ENCODE measurements at places on chromosomes 1 and 21.

DNA sequence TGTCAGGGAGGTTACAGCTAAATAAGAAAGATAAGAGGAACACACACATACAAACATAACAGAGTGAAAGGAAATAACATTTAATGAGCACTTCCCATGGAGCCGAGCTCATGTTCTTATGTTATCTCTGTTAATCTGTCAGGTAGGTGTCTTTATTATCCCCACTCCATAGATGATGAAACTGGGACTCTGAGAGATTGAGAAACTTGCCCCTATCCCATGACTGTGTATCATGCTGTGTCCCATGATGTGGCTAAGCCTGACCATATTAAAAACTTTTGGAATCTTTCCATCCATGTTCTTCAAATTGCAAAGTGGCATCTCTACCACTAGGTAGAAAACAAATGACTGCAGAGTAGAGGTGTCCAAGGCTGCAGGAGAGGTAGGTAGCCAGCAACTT is 285.2 kb upstream of the SGIP1 start:
- DNase-seq, result no peak

GRCh38 chr1:206699626-206700025 is 14.9 kb downstream of the MAPKAPK2 start:
- no peak for DNase-seq

DNA sequence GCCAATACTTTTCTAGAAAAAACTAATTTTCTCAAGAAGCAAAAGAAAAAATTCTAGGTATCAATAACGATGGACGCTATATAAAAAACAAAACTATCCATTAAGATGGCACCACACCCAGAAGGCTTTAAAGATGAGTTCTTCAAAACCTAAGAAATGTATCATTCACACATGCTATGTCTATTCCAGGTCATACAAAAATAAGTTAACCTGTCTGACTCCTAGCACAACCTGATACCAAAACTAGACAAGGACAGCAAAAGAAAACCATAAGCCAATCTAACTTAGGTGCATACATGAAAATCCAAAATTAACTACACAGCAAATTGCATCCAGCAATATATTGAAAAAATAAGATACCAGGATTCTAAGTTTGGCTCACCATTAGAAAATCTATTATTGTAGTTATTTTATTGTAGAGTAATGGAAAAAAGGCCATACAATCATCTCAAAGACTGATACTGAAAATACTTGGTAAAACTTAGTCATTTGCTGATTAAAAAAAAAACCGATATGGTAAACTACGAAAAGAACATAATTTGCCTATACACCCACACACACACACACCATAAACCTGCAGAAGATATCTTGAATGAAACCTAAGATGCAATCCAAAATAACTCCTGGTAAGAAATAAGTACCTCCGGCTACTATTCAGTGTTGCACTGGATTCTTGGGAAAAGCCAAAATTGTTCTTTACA is 55.0 kb downstream of the TRAF5 start:
- DNase-seq, result no peak

DNA sequence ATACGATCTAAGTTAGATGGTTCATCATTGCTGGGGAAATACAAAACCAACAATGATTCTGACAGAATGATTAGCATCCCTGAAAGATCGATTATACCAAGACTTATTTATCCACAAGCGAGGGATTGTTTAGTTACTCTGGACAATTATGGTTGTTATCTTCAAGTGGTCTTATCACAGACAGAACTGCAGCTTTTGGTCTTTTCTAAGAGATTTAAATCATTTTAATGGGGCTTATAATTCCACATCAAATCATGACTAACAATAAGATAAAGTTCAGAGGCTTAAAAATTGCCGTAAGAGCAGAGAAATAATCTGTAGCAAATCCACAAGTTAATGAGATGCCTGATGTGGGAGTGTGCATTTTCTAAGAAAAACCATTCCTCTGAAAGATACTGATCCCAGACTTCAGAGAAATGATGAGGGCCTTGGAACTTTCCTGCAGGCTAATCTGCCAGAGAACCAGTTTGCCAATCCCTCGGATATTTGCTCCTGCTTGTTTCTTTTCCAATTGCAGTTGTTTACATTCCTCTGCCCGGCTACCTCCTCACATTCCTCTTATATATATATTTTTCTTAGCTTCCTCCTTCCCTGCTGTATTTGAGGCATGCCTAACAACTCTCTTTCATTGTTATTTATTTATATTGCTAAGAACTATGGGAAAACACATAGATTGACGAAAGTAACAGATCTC is 134.8 kb downstream of the BACH1 start:
- no peak for DNase-seq

DNA sequence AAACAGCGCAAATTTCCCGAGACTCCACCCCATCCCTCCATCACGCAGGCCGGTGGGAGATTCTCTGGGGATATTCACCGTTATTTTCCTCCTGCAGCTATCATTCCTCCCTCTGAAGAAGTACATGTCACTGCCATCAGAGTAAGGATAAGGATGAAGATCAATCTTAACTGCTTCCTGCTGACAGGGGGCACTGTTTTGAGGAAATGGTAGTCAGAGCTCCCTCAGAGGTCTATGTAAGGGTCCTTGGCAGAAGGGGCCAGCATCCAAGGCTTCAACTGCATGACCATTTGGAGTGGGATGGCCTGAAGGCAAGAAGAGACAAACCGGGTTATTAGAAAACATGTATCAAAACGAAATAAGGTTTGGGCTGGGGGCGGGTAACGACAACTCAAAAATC is 111.5 kb downstream of the KCNK1 start:
- no peak for DNase-seq

DNA sequence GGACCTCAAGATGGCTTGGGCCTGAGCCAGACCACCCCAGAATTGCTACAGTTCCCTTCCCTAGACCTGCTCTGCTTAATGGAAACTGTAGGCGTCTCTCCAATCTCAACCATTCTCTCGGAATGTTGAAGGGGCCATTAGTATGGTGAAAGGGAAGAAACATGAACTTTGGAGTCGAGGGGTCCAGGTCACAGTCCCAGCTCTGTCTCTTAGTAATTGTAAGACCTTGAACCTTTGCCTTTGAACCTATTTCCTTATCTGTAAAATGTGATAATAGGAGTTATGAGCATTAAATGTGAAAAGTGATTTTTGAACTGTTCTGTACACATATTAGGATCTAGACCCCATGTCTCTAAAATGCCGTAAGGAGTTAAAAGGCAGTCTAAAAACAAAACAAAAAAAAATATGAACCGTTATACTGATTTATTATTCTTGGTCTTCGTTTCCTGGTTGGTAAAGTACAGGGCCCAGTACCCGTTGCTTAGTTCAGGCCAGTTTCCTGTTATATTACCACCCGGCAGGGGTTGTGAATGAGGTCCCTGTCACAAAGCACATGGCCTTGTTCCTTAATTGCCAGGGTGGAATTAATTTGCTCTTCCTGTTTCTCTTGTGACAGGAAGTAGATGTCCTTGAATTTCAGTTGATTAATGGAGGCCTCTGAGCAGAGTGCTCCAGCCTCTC is 42.3 kb downstream of the TCEANC2 start:
- DNase-seq, result no peak

DNA sequence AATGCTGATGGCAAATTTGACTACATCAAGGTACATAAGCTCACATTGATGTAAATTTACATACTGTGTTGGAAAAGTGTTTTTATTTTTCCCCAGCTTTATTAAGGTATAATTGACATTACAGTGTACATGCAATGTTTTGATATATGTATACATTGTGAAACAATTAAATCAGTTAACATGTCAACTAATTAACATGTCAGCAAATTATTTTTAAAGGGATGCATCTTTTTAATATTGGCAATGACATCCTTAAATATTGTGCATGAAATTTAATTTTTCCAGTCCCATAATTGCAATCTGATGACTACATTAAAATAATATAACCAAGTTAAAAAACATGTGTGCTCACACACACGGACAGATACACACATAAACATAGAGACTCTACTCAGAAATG is 9.4 kb downstream of the EFCAB7 start:
- no peak for DNase-seq

GRCh38 chr1:151165281-151165737 is 393 bp downstream of the LYSMD1 start:
- DNase-seq, result no peak

DNA sequence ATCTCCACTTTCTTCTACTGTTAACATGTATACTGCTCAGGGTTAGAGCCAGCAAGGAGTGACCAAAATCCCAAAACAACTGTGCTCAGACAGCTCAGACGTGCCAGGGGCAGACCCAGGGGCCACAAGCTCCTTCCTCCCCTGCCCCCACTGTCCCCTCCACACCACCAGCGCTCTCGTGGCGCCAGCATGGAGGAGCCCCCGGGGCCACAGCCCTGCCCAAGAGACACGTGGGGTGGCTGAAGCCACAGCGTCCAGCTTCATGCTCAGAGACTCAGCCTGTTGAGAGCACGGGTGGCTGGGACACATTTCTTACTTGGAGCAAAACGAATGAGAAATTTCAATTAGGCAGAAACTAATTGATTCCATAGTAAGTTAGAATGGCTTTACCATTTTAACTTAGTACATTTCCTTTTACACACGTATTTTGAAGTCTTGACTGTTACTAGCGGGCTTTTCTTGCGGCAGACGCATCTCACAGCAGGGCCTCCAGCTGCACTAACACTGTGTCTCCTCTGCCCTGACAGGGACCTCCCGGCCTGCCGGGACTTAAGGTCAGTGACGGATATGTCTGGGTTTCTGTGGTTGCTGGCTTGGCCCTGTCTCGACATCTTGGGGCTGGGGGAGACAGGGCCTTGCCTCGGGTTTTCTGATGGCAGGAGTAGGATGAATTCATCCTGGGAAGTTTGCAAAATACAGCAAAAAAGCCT is 54.2 kb downstream of the SLC19A1 start:
- DNase-seq, result no peak

DNA sequence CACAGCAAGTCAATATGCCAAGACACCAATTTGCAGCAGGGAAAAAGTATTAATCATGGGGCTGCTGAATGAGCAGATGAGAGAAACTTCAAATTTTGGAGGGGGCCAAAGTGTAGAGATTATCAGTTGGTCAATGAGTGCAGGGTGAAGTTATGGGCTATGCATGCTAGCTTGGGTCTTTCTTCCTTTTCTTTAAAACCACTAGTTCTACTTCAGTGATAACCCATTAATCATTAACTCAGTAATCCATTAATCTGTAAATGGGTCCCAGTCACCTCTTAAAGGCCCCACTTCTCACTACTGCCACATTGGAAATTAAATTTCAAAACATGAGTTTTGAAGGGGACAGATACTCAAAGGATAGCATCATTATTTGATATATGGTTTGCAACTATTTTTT is 688.6 kb upstream of the ADGRL4 start:
- no peak for DNase-seq

DNA sequence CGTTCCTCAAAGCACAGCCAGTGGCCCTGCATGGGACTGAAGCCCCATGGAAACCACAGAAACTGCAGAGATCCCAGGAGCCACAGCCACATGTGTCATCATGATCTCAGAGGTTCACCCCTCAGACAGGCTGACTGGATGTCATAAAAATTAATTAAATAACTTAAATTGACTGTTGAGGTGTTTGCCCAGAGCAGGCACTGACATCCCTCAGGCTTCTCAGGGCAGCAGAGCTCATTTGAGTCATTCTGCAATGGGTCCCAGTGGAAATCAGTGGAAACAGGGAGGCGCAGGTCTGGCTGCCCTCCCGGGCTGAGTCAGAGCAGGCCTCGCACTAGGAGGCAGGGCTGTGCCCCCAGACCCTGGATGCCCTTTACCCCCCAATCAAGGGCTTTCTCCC is 135.1 kb downstream of the CDC7 start:
- no peak for DNase-seq

DNA sequence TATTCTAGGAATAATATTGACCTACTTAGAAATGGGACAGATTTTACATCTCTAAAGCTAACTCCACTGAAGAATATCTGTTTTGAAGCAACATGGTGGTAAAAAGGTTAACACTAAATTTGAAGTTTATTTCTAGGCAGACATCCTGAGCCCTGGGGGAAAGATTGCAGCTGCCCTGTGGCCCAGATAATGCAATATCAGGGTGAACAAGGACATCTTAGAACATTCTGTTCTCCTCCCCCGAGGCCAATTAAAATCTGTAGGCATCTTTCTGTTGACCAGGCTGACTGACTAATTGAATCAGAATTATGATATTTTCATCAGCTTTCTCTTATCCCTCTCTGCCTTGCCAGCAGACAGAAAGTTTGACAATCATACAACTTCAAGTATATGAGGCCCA is 149.8 kb upstream of the DUSP10 start:
- DNase-seq, result no peak

DNA sequence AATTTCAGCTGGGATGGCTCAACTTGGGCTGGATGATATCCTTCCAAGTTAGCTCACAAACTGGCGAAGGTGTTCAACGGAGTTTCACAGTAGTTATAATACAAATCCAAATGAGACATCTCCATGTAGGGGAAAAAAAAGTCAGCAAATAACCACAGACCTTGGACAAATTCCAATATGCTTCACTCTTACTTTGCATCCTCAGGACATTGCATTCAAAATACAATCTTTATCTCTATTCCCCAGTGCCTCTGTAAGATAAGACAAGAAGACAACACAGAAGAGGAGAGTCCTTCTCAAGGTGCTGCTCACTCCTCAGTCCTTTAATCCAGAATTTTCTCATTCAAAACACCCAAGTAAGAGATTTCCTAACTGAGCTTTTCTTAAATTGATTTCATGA is 1797.7 kb downstream of the MRPL39 start:
- DNase-seq, result no peak

DNA sequence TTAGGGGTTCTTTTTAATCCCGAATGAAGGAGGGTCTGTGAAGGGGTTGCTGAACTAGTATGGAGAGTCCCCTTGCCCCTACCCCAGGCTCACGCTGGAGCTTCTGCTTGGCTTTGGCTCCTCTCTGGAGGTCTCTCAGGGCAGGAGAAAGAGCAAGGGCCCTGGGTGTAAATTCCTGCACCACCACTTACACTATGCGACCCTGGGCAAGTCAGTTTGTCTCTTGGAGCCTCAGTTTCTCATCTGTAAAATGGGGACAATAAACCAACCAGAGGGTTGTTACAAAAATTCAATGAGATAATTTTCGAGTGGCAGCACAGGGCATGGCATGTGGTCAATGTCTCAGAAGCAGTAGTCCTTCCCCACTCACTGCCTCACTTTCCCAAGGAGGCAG is 11.4 kb downstream of the FOXO6 start:
- no peak for DNase-seq

- no peak for DNase-seq
These were observed 20.0 kb upstream of the DISP1 start for GRCh38 chr1:222794656-222795474.

DNA sequence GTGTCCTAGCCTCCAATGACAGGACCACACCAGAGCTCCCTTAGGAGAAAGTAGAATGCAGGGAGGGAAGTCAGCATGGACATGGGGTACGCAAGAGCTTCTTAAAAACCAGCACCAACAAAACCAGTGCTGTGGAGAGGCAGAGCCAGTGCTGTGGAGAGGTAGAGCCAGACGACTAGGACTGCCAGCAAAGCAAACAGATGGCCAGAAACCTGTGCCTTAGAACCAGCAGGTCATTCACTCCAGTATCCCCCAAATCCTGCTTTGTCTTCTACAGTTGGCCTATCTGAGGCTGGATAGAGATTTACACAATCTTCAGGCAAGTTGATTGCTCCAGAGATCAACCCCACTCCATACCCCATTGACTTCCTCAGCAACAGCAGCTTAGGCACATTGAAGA is 459.9 kb upstream of the CAMK1G start:
- no peak for DNase-seq

GRCh38 chr1:159944623-159945455 is 574 bp downstream of the IGSF9 start:
- no peak for DNase-seq

Data from activated CD8-positive, alpha-beta memory T cell treated with anti-CD3 and anti-CD28 coated beads for 48 hours (primary cell).